Fibroblast of mammary gland (primary cell): ENCODE measurements at places on chromosomes 13 and 19.
A peak's percentile ranks its signal among the peaks of the same experiment; 100 is the strongest.

GRCh38 chr19:30744741-30745475 lies 372.7 kb downstream of the ZNF536 start:
- no peak for DNase-seq

GRCh38 chr13:40028446-40028845 lies 373.0 kb downstream of the COG6 start:
- no peak for DNase-seq

DNA sequence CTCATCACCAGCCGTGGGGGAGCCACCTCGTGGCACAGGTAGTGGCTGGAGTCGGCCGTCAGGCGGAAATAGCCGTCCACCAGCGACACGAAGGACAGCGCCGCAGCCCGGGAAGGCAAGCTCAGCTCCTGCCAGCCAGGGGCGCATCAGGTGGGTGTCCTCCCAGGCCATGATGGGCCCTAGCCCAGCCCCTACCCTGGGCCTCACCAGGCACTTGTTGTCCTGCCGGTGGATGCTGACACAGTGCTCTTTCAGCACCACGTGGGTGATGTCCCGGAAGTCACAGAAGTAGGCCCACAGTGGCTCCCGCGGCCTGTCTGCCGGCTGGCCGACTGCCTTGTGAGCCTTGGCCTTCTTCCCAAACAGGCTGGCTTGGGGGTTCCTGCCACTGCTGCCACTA lies 15.7 kb downstream of the TYK2 start:
- no peak for DNase-seq

- no peak for DNase-seq
Observed at GRCh38 chr13:35266412-35266811, 210.1 kb downstream of the MAB21L1 start.

DNA sequence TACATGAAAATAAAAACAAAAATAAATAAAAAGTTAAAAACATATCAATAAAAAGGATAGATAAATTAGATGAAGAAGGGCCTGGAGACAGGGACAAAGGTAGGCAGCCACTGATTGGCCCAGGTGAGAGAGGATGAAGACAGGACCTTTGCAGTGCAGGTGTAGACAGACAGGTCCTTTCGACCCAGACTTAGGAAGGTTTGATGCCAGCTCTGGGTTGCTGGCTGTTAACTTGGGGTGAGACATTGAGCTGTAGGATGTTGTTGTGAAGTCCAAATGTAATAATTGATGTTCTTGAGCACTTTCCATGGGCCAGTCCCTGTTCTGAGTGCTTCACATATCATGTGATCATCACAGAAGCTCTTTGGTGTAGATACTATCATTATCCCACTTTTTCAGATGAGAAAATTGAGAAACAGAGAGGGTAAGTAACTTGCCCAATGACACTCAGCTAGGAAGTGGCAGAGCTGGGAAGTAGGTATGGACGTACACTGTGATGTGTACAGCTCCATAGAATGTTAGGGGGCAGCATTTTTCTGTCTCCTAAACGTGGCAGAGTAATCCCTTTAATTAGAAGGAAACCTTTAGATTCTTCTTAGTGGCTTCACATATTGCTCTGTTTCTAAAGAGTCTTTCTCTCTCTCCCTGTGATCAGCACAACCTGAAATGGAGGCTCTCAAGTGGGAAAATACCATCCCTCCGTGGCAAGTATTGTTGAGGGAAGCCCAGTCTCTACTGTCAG lies 76.0 kb upstream of the STK24 start:
- no peak for DNase-seq

GRCh38 chr13:113837560-113838355 lies 26.1 kb downstream of the GAS6 start:
- DNase-seq, result peak; percentile 99

GRCh38 chr19:926589-927350 lies 935 bp downstream of the ARID3A start:
- peak; percentile 45 for DNase-seq

DNA sequence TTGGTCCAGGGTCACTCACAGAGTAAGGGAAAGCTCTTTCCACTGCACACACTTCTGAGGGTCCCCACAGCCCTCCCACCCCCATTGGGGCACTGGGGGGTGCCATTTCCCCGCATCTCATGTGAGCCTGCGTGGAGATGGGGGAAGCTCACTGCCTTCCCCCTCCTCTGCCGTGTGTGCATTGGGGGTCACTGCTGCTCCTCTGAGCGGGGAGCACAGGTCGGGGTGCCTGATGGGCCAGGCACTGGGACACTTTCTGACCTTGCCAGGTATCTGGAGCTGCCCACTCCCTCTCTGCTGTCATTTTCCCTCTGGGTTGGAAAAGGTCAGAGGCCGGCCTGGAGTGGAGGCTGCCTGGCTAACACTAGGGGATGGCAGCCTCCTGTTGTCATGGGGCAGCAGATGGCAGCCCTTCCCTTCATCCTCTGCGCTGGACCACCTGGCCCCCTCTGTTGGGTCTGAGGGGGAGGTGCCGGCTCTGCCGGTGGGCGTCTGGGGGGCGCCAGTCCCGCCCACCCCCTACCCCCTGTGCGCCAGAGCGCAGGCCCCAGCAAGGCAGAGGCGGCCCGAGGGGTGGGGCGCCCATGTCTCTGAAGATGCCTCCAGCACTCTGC lies 9.1 kb downstream of the SSBP4 start:
- no peak for DNase-seq

GRCh38 chr19:2260341-2260805 lies 4.2 kb upstream of the JSRP1 start:
- peak; percentile 54 for DNase-seq

DNA sequence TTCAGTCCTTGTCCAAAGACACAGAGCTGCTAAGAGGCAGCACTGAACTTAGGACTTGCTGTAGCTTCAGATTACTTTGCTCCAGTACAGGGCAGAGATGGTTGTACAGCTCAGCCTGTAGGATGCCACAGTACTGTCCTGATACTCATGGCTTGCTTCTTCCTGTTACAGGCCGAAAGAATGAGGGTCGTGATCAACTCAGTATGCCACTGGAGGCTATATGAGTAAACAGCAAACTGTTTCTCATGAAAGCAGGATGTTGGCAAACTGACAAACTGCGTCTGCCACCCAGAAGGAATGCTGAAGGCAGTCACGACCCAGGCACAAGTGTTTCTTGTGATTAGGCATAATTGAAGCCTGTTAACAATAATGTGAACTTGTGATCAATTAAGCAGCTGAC lies 2.8 kb downstream of the ZNF749 start:
- DNase-seq, result no peak

- no peak for DNase-seq
Observed at GRCh38 chr13:107222597-107222996, 654.7 kb upstream of the ARGLU1 start.
